DMS153 (cell line): ENCODE measurements at places on chromosomes 3 and 15.

DNA sequence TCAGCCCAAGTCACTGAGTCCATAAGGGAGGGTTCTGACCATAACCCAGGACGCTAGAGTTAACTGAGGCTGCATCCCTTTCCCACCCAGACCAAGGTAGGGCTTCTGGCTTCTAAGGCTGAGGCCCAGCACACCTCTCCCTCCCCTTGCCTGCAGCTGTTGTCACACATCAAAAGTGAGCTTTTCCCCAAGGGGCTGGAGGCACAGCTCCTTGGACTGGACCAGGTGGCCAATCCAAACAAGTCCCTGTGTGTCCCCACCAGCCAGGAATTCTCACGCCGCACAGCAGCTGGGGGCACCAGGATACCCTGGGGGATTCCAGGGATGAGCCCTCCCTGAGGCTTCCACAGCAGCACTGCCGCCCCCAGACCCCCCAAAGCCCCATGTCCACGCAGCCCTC lies 22.3 kb upstream of the ISLR2 start:
- no peak for DNase-seq

GRCh38 chr3:8981296-8981695 lies 18.0 kb upstream of the RAD18 start:
- no peak for DNase-seq

GRCh38 chr15:84761607-84762131 lies 13.3 kb downstream of the ZNF592 start:
- DNase-seq, result no peak

DNA sequence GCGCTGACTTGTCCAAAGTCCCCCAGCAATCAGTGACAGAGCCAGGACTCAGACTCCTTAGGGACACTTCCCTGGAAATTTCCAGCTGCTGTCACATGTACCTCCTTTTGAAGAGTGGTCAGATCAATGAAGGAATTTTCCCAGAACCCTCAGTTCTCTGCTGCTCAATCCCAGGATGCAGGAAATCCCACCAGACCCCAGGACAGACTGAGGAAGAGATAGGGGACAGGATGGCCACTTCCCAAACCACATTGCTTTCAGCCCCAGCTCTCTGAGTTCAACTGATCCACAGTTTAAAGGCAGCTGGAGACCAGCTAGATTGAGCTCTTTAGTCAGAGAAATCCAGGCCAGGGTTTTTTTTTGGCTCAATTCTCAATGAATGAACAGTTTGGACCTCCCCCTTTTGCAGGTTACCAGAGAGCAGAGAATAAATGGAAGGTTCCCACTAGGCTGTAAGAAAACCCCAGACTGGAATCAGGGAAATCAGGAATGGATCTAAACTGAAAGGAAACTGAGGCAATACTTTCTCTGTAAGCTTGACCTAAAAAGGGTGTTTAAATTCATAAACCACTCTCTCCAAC lies 1.5 kb downstream of the CYP1A1 start:
- DNase-seq, result peak; percentile 20
